ENCODE measurements at places on chromosomes 3 and 15. TPM values are rescaled to one million over a fixed set of nuclear protein-coding genes. Genes with fewer than 3 reads are reported as not detected.

ITGB5 gene
- 361 TPM for total RNA-seq

TNNC1 gene
- total RNA-seq = 1.1 TPM

SH2D7 gene
- not detected for total RNA-seq

CEP152 gene
- 5.2 TPM for total RNA-seq

BCL2A1 gene
- not detected for total RNA-seq

MAP6D1 gene
- 4.9 TPM for total RNA-seq
